ENCODE measurements at places on chromosomes 5 and 9.
A peak's percentile ranks its signal among the peaks of the same experiment; 100 is the strongest.

- peak; percentile 90 for DNase-seq
These were observed 3.9 kb upstream of the NKD2 start for GRCh38 chr5:1004461-1005248.

DNA sequence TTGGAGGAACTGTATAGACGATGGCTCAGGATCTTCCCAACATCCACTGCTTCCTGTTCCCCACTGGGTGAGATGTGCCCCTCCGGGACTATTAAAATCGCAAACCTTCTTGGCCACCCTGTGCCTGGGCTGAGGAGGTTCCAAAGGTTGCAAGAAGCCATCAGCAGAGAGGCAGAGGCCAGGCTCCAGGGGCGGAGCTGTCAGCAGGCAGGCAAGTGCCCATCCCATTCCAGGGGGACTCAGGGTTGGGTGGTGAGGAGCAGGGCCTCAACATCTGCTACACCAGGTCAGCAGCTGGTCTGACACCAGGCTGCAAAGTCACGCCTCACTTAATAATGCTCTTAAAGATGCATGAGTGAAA, 2.2 kb downstream of the BTNL3 start:
- no peak for DNase-seq

- no peak for DNase-seq
These were observed 92.1 kb upstream of the IER5L start for GRCh38 chr9:129270205-129270604.

DNA sequence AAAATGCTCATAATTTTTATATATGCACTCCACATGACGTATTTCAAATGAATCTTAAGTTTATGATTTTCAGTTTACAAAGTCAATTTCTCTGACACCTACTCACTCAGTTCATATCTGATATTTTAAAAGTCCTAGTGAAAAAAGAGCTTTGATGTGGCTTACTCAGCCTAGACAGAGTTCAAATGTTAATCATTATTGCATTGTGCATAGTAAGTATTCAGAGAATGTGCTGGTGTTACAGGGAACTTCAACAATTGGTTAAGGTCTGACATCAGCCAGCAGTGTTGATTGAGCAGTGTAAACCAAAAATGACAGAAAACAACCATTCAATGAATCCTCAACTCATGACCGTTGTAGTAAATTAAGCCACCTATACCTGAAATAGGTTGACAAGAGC, 147.2 kb upstream of the LHFPL2 start:
- no peak for DNase-seq

DNA sequence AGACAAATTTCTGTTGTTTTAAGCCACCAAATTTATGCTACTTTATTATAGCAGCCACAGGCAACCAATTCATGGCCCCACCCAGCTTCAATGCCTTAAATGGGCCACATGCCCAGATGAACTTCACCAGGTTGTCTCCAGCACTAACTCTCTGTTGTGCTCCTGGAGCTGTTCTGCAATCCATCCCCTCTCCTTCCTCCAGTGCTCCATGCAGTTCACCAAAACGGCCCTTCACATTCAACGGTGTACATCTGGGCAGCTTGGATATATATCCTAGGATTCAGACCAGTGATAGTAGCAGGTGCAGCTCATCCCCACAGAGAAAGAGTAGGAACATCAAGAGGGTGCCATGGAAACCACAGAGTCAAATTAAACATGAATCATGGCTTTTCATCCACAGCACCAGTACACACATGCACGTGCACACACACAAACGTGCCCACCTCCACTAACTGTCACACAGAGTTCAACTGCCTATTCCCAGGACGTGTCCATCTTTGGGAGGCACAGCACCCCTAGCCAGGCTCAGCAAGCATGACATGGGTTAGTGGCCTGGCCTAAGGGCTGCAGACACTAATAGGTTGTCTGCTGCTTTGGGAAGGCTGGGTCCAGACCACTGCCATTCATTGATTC, 134.5 kb downstream of the MED10 start:
- no peak for DNase-seq

DNA sequence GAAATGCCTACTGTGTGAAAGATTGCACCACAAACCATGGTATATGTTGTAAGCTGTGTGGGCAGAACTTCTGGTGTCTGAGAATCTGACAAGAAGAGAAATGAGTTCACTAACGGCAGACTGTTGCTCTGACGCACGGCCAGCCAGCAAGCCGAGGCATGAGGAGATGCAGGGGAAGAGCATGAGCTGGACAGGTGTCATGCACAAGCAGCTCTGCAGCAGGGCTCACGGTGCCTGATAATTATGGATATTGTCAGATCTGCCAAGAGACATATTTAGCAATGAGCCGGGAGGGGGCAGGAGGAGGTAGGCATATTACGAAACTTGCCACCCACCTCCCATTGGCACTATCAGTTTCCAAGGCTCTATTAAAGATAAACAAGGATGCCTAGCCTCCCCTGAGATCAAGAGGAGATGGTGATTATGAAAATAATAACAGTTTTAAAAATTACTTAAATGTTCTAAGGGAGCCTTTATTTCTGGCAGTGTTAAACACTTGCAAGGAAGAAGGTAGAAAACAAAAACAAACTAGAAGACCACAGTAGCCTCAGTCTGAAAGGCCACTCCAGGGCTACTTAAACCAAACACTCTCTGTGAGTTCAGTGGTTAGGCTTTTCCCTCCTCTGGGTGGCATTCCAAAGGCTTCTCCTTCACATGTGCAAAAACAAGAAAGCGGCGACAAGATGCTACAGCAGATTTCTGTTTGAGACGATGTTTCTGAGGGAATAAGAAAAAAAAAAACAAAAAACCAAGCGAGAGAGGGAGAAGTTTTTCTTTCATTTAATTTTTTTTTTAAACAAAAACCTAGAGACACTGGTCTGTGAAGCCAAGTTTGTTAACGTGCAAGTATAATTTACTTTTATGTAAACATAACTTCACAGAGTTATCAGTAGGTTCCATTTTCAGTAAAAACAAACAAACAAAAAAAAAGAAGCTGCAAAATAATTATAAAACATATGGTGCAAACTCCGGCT, 339.5 kb downstream of the BNC2 start:
- DNase-seq: no peak

DNA sequence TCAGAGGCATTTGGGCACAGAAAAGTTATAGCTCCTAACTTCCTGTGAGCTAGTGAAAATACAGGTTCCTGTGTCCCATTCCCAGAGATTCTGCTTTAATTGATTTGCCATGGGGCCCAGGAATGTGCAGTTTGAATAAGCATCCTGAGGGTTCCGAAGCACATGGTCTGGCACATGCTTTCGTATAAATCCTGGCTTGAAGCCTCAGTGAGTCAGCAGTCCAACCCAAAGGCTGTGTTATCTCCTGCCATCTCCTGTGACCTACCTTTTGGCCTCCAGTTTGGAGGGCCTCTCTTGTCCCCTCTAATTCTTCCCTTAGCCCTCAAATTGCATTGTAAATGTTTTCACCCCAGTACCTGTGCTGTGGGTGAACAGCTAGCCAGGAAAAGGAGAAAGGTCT, 183.8 kb downstream of the NR3C1 start:
- DNase-seq: no peak

- DNase-seq: no peak
These were observed 1867.9 kb upstream of the NUDT12 start for GRCh38 chr5:105430516-105430915.

- no peak for DNase-seq
These were observed 4.2 kb downstream of the CCNI2 start for GRCh38 chr5:132751444-132751843.

DNA sequence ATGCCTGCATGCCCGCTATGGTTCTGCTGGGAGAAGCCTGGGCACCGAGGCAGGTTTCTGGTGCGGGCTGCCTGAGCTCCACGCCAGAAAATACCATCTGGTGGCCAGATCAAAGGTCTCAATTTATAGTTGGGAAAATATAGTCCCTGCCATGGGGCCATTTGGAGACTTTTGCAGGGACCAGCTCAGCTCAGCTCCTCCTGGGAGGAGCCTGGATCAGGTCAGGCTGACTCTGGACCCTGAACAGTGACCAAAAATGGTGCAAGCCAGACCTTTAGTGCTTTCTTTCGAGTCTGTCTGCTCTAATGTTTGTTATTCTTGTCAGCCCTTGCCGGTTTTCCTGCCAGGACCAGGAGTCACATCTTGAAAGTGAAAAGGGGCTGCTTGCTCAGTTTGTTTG, 31.8 kb downstream of the HMCN2 start:
- DNase-seq: no peak

DNA sequence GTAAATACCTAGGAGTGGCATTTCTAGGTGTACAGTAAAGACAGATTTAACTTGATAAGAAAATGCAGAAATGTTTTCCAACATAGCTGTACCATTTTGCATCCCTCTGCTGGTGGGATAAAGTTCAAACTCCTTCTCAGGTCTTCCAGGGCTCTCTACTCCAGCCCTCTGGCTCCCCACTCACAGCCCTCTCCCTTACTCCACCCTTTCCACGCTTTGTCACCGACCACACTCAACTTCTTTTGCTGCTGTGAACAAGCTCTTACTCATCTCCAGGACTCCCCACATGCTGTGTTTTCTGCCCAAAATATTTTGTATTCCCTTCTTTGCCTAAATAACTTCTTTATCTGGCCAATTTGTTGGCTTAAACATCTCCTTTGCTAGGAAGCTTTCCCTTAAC, 90.6 kb upstream of the OSMR start:
- no peak for DNase-seq

DNA sequence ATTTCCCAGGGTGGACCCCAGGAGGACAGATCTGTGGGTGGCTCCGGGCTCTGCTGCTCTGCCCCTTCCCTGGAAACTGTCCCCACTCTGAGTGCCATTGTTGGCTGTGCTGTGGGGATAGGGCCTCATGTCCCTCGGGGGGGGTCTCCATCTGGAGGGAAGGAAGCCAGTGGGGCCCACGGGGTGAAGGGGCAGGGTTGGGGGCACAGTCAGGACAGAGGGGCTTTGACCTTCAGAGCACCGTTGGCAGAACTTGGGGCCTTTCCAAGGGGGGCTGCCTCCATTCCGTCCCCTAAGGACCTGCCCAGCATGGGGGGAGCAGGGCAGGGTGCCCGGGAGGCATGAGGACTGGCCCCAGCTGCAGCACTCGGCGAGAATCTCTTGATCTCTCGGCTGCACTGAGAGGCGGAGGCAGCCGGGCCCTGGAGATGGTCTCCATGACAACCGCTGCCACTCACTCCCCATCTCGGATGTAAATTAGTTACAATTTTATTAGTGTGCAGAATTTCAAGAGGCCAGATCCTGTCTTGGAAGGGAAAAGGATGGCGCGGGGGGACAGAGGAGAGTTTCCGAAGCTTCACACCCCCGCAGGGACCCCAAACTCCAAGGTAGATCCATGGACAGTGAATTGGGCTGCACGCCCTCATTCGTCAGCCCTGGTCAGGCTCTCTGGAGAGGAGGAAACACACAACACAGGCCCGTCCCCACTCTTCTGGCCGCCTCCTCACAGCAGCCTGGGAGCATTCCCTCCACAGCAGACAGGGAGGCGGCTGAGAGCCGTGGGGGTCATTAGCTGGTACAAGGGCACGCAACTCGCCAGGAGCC, 216.2 kb upstream of the IER5L start:
- no peak for DNase-seq

- DNase-seq: peak; percentile 22
These were observed 19.8 kb upstream of the TLE4 start for GRCh38 chr9:79551994-79552393.

GRCh38 chr9:134321531-134321930, 4.7 kb upstream of the RXRA start:
- DNase-seq: no peak

GRCh38 chr9:116320290-116320689, 166.7 kb downstream of the PAPPA start:
- DNase-seq: peak; percentile 86

- peak; percentile 85 for DNase-seq
These were observed 8.5 kb upstream of the MGAT1 start for GRCh38 chr5:180810959-180811622.

- DNase-seq: peak; percentile 29
These were observed 118.6 kb downstream of the UNC13B start for GRCh38 chr9:35280399-35280798.

GRCh38 chr5:133794771-133795415, 173.5 kb downstream of the C5orf15 start:
- DNase-seq: no peak

DNA sequence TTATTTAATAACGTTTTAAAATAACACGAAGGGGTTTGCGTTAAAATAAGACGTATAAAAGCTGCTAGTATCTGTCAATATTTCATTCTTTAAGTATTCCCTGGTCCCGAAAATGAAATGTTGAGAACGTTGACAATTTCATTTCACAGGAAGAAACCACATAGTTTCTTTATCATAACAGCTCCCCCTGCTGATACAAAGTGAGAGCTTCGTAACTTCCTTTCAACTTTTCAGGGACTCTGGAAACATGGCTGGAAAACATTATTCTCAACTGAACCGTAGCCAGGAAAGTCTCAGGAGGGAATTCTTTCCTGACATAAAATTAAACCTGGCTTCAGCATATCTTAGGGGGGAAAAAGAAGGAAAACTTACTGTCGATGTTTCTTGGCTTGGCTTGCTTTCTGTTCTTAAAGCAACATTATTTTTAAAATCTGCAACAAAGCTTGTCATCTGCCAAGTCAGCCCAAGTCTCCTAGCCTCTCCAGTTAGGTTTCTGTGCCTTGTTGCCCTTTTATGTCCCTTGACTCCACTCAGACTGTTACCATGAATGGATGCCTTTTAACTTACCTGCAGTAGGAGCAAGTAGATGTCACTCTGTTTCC, 122.9 kb upstream of the DAB2 start:
- DNase-seq: peak; percentile 85

DNA sequence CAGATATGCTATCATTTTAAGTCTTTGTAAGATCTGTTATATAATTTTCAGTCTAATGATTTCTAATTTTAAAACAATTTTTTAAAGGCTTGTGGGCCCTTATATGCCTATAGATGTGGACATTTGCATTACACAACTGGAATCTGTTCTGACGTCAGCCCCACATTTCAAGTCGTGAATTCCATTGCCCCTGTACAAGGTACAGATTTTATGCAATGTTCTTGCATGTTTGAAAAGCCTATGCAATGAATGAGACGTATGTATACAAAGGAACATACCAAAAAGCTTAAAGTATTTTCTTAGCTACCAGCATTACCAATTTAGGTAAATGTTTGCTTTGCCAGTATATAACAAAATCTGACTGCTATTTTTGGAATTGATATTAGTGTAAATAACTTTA, 77.2 kb downstream of the ITGA1 start:
- DNase-seq: no peak

DNA sequence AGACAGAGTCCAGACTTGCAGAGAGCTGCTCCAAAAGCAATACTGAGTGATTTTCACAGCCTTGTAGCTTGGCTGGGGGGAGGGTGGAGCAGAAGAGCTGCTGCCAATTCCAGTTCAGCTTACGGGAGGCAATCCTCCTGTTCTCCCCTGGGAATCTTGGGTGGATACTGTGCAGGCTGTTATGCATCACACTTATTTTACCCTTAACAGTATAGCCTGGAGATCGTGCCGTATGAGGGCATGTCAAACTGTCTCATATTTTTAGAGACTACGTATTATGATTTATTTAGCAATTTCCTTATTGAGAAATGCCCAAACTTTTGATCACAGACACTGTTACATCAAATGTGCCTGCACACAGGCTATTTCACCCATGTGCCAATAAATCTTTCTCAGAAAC, 85.2 kb downstream of the BASP1 start:
- no peak for DNase-seq

DNA sequence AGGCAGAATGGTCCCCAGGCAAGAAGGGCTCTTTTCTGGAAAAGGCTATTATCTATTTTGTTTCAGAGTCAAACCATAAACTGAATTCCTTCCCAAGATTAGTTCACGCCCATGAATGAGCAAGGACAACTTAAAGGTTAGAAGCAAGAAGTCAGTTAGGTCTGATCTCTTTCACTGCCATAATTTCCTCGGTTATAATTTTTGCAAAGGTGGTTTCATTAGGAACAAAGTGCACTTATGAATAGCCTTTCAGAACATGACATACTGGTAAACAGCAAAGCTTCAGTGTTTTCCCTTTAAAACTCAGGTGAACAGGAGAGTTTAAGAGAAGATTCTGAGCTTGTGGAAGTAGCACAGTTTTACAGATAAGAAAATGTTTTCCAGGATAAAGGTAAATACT, 177.9 kb downstream of the GDNF start:
- no peak for DNase-seq

Data from OCI-M1 (cell line).